ENCODE measurements at places on chromosomes 6 and 20.

- DNase-seq, result no peak
Observed at GRCh38 chr20:2739042-2739398, 46.4 kb downstream of the EBF4 start.

DNA sequence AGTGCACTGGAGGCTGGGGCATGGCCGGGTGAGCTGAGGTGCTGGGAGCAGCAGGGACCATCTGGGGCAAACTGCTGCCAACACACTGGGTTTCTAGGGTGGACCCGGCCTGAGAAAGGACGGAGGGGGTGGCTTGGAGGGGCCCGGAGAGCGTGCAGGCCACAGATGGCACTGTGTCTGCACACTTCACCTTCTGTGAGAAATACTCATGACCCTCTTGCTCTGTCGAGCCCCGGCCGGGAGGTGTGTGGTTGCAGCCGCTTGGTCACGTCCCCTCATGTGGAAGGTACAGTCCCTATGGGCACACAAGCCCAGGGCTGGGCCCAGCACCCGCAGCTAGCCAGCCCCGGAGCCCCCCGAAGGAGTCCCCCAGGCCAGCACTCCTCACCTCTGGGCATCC, 59.7 kb downstream of the RBM38 start:
- no peak for DNase-seq

- no peak for DNase-seq
Observed at GRCh38 chr20:48732081-48732829, 95.5 kb downstream of the PREX1 start.

- DNase-seq, result no peak
Observed at GRCh38 chr6:49050584-49050983, 412.5 kb downstream of the MMUT start.

- no peak for DNase-seq
Observed at GRCh38 chr6:34638834-34639736, 57.5 kb downstream of the ILRUN start.

DNA sequence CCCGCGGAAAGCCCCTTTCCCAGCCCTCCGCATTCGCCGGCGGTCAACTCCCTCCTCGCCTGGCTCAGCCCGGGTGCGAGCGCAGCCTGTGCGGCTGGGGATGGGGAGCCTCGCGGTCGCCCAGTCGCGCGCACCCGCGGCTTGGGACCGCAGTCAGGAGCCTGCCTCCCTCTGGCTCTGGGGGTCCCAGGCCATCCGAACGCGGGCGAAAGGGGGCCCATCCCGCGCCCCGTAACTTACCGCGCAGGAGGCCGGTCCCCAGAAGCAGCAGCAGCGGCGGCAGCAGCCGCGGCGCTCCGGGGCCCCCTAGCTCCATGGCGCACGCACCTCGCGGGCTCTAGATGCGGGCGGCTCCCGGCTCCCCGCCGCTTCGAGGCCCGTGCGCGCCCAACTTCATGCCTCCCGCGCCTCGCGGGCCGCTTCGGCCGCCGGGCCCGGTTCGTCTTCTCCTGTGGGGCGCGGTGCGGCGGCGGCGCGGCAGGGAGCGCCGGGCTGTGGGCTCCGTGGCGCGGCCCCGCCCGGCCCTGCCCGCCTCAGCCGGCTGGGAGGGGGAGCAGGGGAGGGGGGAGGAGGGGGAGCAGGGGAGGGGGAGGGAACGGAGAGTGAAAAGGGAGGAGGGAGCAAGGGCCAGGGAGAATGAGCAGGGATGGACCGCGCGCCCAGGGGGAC, at the start of gene CHRNA4:
CHRNA4 (minus strand) TSS at position 500 of the 669 bp plus-strand sequence; CDS start at position 316, 184 bp downstream.
- DNase-seq, result no peak

DNA sequence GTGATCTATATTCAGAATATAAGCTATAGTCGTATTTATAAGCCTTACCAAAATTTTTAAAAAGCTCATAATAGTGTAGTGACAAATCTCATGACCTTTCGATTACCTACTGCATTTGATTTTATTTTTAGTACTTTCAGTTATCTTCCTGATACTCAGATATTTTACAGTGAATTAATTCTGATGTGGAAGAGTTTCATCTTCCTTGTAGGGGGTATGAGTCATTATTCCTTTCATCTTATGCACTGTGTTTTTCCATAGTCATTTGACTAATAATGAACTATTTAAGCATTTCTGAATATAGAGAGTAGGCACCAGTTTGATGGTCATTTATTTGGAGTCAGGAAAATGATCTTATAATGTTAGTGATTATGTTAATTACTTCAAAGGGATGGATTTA, 36.4 kb downstream of the HDGFL1 start:
- DNase-seq, result no peak

DNA sequence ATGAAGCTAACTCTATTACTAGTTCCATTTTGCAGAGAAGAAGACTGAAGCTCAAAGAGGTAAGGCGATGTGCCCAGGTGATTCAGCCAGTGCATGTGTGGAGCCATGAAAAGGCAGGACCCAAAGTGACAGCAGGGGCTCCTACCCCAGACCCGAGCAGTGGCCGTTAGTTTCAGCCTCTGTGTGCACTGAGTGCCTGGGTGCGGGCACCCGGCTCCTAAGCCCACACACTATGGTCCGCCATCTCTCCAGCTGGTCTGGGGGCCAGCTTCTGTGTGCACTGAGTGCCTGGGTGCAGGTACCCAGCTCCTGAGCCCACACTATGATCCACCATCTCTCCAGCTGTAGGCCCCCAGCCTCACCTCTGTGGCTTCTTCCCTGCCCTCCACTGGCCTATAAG, 123.5 kb upstream of the CST7 start:
- no peak for DNase-seq

- no peak for DNase-seq
Observed at GRCh38 chr6:88179692-88180091, 13.5 kb upstream of the CNR1 start.

DNA sequence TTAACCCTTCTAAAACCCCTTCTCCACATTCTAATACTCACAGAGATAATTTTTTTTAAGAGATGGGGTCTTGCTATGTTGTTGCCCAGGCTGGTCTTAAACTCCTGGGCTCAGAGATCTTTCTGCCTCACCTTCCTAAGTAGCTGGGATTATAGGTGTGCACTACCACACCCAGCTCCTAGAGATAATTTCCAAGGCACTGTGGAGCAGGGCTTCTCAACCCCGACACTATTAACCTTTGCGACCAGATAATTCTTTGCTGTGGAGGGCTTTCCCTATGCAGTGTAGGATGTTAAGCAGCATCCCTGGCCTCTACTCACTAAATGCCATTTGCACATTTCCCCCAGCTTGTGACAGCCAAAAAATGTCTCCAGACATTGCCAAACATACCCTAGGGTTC, 8.8 kb upstream of the RREB1 start:
- DNase-seq, result no peak

DNA sequence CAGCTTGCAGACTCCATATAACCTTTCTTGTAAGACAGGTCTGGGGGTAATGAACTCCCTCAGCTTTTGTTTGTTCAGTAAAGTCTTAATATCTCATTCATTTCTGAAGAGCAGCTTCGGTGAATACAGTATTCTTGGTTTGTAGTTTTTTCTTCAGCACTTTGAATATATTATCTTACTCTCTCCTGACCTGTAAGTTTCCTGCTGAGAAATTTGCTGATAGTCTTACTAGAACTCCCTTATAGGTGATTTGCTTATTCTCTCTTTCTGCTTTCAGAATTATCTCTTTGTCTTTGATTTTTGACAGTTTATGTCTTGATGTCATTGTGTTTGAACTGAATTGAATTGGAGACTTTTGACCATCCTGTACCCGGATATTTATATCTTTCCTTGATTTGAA, 35.3 kb upstream of the SLC22A3 start:
- DNase-seq, result no peak

- no peak for DNase-seq
Observed at GRCh38 chr20:58547623-58548475, 32.6 kb upstream of the APCDD1L start.

DNA sequence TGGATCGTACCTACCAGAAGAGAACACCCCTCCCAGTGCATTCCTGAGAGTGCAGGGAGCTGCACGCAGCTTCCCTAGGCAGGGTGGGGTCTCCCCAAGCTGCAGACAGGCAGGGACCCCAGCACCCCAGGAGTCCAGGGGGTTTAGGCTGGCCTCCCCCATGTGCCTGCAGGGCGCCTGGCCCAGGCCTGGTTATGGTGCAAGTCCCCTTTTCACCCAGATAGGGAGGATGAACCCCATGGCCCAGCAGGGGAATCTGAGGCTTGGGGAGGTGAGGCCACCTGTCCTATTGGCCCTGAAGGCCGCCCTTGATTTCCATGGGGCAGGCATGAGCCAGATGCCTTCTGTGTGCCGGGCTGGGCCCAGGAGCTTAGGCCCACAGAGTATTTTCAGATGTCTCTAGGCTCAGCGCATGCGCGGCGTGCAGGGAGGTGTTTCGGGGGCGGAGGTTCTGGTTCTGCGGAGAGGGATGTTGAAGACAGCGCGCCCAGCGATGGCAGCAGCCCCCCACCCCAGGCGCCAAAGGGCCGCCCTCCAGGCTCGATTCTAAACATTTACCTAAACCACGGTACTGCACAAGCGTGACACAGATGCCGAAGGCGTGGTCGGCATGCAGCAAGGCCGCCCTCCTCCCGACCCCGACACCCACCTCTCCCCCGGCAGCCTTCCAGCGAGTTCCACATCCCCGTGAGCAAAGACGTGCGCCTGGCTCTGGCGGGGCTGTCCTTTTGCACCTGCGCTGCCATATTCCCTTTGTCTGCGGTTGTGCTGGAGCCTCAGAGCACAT, 29.4 kb downstream of the COL20A1 start:
- DNase-seq, result no peak

DNA sequence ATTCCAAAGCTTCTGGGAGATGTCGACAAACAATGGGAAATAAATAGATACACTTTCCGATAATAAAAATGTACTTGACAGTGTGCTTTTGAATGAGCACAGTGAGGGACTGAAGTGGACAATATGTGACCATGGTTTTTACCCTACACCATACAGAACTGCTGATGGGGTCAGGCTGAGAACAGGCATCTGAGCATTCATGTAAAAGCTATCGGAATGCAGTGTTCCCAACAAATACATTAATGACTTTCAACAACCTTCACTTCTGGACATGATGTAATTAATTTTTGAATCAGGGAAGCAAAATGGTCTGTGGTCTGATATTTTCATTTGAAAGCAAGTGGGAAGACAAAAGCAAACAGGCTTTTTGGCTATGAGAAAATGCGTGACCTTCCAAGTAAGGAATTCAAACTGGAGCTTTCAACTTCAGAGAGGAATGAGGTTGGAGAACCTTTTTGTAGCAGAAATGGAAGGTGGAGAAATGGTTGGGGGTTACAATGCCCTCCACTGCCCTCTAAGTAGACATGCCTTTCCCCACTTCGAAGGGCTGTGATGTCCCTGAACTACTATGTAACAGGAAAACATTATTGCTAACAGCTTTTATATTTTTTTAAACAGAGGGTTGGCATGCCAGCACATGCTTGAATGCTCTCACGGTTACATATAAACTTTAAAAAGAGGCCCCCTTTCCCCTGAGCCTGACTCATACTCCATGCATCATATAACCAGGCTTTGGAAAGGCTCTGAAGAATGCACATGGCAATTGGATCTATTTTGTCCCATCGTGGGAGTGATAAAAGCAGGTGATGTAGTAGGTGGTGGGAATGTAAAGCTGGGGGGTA, 203.5 kb upstream of the CITED2 start:
- DNase-seq, result no peak
